Posterior vena cava (tissue), 2 donors: ENCODE measurements at places on chromosomes 16 and 17. TPM values are rescaled to one million over a fixed set of nuclear protein-coding genes. Genes with fewer than 3 reads are reported as not detected.

Gene SPATA22
- 0.24 TPM for total RNA-seq

GRCh38 chr17:826778-827177 is 44.6 kb downstream of the MRM3 start:
- DNase-seq: no peak

DNA sequence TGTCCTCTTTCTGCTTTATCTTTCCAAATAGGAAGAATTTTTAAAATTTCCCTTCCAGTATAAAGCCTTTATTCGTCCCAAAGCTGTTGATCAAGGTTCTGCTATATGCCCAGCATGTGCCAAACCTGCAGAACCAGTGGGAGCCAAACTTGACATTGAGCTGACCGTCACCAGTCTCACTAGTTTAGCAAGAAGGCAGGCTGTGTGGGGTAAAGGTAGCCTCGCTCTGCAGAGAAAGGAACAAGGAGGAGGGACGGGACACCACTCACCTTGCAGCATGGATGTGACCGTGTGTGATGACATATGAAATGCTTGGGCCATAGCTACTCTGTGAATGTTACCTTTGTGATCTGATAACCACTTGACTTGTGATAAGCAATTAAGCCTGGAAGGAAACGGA is 392.2 kb downstream of the CPPED1 start:
- DNase-seq: no peak

DNA sequence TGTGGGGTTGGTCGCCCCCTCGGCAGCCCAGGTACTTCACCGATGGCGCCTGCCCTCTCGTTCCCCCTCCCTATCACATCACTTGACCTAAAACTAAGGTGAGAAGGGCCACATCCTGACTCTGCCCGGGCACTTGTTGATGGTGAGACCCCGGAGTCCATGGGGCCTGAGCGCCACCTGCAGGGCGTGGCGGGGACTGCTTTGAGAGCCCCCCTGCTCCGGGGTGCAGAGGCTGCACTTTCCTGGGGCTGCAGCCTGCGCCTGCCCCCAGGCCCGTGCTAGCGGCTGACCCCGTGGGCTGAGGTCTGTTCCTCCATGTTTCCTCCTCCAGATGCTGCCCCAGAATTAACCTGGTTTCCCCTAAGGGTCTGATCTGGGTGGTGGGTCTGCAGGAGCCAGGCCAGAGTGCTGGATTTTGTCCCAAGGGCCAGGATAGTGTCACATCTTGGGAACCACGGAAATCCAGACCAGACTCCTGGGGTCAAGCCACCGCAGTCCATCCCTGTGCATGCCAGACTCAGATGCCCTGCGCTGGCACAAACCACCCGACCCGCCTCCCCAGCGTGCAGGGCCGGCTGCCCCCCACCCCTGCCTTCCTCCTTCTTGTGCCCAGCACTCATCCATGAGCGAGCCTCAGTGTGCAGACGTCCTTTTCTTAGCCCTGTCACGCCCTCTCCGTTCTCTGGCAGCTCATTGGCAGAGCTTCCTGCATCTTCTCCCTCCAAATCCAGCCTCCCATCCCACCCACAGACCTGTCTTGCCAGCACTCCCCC is 2.7 kb downstream of the NDUFAF8 start:
- no peak for DNase-seq

DNA sequence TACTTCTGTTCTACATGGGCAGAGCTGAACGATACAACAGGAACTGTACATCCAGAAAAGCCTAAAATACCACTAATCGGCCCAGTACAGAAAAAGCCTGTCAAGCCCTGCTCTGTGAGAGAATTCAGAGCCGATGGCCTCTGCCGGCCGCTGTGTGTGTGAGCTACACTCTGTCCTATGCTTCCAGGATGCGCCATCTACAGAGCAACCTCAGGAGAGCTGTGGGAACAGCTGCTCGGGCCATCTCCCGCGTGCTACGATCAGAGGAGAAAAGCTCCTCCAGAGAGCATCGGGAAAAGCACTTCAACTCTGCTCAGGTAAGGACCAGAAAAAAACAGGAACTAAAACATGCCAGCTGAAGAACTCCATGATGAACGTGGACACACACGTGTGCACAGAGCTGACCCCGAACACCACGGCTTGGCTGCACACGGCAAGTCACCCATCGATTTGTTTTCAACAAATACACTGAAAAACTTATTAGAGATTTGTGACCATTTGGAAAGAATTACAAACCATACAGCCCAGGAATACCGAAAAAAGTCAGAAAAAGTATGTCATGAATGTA is 115.9 kb downstream of the ANKRD11 start:
- no peak for DNase-seq
